HT1080 (cell line): ENCODE measurements at places on chromosomes 1 and 21.

DNA sequence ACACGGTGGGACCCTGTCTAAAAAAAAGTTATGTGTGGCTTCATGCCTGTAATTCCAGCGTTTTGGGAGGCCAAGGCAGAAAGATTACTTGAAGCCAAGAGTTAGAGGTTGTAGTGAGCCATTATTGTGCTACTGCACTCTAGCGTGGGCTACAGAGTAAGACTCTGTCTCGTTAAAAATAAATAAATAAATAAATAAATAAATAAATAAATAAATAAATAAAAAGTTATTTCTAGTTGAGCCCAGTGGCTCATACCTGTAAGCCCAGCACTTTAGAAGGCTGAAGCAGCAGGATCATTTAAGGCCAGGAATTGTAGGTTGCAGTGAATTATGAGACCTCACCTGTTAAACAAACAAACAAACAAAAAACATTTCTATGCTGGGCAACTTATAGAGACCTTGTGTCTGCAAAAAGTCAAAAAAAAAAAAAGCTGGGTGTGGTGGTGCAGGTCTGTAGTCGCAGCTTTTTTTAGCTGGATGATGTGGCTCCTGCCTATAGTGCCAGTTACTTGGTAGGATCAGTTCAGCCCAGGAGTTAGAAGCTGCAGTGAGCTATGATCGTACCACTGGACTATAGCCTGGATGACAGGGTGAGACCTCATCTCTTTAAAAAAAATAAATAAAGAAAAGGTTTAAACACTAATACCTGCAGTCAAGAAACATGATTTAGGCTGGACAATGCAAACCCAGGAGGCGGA is 25.6 kb downstream of the GON4L start:
- DNase-seq, result no peak

GRCh38 chr1:24089027-24089742 is 22.8 kb downstream of the MYOM3 start:
- no peak for DNase-seq

- no peak for DNase-seq
Observed at GRCh38 chr1:73854527-73854926, 343.4 kb downstream of the LRRIQ3 start.

GRCh38 chr1:223616586-223616985 is 48.9 kb downstream of the CAPN8 start:
- DNase-seq, result no peak

- no peak for DNase-seq
Observed at GRCh38 chr1:169236880-169237279, 130.4 kb downstream of the ATP1B1 start.
